ENCODE measurements at places on chromosomes 11 and 22. TPM values are rescaled to one million over a fixed set of nuclear protein-coding genes. Genes with fewer than 3 reads are reported as not detected.

Gene CCND1
- 19.1 TPM for total RNA-seq

Gene ASRGL1
- total RNA-seq: 40.6 TPM

Gene HEPHL1
- not detected for total RNA-seq

Gene HBG1
- 3.5 TPM for total RNA-seq

Gene MPPED1
- 14.1 TPM for total RNA-seq
